Small intestine (tissue), 16 donors: ENCODE measurements at places on chromosomes 1 and 21.
A peak's percentile ranks its signal among the peaks of the same experiment; 100 is the strongest.

GRCh38 chr21:29418813-29419212 lies 120.1 kb downstream of the BACH1 start:
- no peak for DNase-seq

- no peak for DNase-seq
Observed at GRCh38 chr1:21707086-21707840, 38.1 kb upstream of the RAP1GAP start.

GRCh38 chr1:94248956-94249688 lies 11.7 kb upstream of the ARHGAP29 start:
- DNase-seq, result no peak

- DNase-seq, result no peak
Observed at GRCh38 chr1:66262208-66262963, 271.6 kb upstream of the SGIP1 start.

DNA sequence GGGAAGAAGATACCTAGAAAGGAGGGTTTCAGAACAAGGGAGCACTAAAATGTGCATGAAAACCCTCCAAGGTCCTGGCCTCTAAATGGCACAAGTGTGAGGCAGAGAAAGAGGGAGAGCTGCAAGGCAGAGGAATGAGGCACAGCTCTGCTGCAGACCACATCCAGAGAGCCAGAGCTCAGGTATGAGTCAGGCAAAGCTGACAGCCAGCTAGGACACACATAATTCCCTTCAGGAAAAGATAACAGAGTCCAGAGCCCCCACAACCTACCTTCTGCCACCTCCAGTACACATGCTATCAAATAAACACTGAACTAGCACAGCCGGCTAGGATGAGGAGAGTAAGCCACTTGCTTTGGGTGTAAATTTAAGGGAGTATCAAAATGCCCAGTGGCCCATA lies 62.2 kb downstream of the HSF2BP start:
- DNase-seq, result no peak

- peak; percentile 48 for DNase-seq
Observed at GRCh38 chr1:31013187-31013864, 52.2 kb downstream of the PUM1 start.

- DNase-seq, result no peak
Observed at GRCh38 chr1:20654104-20654690, 7.0 kb downstream of the DDOST start.

DNA sequence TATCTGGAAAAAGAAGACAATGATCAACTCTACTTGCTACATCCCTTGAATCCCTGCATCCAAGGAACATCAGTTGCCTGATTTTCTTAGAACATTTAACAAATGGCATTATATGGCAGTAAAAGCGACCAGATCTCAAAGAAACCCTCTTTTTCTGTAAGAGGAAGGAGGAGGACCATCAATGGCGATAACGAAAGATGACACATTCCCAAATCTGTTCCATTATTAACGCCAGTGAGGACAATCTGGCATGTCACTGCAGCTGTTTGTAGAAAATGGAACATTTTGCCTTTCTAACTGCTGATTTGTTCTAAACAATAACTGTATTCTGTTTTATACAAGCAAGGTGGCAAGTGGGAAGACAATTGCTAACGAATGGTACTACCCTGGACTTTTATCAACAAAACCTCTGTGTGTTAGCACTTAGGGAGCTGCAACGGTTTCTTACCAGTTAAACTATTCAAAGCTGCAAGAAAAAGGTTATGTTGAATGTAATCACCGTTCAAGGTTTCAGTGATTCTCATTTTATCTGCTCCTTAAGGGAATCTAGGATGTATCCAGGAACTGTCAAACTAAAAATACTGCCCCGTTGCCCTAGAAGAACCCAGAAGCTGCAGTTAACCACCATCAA lies 251.9 kb downstream of the SDCCAG8 start:
- no peak for DNase-seq

DNA sequence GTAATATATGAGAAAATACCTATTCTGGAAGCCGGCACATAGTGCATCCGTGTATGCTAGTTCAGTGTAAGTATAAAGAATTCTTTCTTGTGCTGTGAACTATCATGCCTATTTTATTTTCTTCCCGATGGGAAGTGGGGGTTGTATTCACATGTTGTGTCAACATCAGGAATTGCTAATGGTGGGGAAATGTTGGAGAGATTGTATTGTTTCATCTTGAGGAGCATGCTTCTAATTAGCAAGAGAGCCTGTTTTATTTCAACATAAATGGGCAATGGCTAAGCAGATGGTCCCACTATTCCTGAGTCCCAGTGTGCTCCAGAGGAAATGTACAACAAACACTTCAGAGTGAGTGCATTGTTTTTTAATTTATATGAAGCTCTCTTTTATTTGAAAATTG lies 485.2 kb downstream of the PLPP3 start:
- no peak for DNase-seq

- peak; percentile 87 for DNase-seq
Observed at GRCh38 chr1:205319081-205320018, 2.2 kb downstream of the NUAK2 start.

- no peak for DNase-seq
Observed at GRCh38 chr1:154178013-154178412, 13.9 kb downstream of the TPM3 start.

GRCh38 chr1:232164078-232164963 lies 465.6 kb downstream of the SIPA1L2 start:
- DNase-seq, result no peak

DNA sequence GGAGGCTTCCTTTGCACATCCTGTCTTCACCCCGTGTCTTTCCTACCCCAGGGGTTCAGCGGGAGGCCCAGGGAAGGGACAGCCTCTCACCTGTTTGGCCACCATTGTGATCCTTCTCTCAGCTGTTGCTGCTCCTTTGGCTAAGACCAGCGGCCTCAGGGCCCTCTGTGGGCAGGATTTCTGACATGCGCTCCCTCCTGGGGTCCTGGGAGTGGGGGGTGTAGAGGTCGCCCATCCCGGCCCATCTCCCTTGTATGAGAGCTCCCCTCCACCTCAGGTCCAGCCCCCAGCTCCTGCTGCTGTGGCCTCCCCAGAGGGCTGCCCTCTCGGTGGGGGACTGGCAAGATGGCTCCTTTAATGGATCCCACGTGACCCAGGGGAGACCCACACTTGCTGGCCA lies 120.5 kb downstream of the PRDM2 start:
- DNase-seq, result no peak

DNA sequence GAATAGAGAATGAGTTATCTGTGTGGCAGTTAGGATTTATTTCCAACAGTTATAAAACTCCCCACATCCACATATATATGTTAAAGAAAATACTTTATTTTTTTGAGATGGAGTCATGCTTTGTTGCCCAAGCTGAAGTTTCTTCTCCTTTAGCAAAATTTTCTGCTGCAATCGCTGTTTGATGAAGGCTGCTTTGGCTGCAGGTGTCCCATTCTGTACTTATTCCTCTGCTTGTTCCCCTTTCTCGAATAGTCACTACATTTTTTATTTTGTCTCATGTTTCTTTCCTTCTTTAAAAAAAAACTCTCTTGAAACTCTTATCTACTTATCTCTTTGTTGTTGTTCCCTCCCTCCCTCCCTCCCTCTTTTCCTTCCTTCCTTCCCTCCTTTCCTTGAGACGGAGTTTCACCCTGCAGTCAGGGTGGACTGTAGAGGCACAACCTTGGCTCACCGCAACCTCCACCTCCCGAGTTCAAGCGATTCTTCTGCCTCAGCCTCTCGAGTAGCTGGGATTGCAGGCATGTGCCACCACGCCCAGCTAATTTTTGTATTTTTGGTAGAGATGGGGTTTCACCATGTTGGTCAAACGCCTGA lies 10.6 kb downstream of the OR2W3 start:
- no peak for DNase-seq

DNA sequence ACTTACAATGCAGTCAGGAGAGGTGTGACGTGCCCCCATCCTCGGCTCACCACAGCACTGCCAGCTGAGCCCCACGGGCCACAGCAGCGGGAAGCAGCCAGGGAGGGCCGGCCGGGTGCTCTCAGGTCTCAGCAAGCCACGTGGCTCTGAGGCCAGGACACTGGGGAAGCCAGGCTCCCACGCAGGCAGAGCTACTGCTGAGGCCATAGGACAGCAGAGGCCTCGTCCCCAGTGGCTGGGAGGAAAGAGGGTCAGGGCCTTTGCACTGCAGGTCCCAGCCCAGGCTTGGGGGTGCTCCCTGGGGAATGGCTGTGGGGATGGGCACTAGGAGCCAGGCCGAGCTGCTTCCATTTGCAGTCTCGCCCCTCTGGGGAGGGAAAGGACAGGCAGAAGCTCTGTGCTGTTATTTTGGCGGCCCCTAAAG lies 5.8 kb downstream of the LRRC47 start:
- no peak for DNase-seq

DNA sequence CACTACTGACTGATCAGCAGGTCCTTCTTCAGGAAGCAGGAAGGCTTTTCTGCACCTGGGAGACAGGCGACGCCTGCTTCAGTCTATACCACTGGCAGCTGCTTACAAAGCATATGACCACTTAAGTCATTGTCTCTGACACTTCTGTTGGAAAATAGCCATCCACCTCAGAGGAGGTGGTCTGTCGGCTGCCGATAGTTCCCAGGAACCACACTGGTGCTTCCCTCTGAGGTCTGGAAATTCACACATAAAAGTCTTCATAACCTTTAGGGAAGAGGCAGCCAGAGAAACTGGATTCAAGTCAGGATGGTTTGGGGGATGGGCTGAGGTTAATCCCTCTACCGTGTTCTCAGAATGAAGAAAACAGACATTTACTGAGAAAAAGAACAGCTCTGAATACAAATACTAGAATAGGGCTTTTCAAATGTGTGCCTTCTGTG lies 15.6 kb upstream of the SRP9 start:
- no peak for DNase-seq

DNA sequence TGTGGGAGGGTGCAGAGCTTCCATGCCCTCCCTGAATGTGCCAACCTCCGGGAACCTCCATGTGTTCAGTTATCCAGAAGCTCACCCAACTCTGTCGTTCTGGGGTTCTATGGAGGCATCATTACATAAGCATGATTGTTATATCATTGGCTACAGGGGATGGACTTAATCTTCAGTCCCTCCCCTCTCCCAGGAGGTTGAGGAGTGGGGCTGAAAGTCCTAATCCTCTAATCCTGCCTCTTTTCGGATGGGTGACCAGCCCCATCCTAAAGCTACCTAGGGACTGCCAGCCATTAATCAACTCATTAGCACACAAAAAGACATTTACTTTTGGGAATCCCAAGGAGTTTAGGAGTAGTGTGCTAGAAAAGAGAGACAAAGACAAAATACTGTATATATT lies 32.0 kb upstream of the PSEN2 start:
- DNase-seq, result no peak

DNA sequence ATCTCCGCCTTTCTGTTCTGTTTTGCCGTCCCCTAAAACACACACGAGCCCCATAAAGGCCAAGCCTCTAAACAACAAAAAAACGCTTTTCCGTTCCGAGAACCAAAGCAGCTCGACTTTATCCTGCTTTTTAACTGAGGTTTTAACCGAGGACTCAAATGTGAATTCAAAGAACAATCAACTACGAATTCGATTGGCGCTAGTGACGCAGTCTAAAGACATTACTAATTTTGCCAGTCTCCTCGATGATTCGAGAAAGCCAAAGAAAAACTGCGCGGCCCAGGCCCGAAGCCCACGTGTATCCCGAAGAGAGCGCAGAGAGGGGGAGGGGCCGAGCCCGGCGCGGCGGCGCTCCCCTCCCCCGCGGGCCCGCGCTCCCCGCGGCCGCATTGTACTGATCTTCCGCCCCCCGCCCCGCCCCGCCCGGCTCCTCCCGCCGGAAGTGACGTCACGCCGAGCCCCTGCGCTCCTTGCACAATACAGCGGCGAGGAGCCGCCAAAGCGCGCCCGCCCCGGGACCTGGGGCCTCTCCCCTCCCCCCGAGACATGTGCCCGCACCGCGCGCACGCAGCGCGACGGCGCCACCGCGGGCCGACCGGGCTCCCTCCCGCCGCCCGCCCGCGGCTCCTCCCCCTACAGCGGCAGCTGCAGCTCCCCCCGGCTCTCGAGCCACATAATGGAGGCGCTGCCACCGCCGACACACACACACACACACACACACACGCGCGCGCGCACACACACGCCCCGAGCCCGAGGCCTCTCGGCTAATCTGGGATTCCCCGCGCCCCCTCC lies 1.4 kb downstream of the HNRNPU start:
- peak; percentile 94 for DNase-seq

GRCh38 chr1:33297911-33298622 lies 22.8 kb downstream of the A3GALT2 start:
- no peak for DNase-seq

GRCh38 chr1:239772446-239772845 lies 319.2 kb upstream of the FMN2 start:
- no peak for DNase-seq

DNA sequence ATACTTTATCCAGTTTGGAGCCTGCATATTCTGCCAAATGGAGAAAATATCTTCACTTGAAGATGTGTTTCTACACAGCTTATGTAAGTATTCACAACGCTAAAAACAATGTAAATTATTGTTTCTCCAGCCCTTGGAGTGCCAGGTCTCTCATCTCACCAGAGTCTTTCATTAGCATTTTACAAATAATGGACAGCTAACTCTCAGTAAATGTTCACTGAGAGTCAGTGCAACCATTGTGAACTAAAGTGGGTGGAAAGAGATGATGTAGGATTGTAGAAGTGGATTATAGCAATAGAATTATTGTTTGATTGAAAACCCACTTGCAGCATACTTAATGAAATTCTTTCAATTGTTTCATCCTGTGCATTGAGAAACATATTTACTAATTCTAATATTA lies 8.3 kb upstream of the FAM177B start:
- DNase-seq, result no peak

DNA sequence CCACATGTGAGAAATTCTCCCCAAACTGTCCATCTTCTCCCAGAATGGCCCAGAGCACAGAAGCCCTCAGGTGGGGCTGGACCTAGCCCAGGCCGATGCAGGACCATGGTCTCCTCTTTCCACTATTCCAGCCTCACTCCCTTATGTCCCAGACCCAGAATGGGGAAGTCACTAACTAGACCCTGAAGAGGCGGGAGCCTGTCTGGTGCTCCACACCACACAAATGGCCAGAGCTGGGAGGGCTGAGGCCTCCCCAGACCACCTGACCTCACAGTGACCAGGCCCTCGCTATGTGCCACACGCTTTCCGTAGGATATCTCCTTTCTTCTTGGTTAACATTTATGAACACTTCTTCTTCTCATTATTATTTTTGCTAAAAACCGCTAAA lies 54.9 kb upstream of the EDN2 start:
- no peak for DNase-seq
